ENCODE measurements at places on chromosomes 1 and 21.

GRCh38 chr1:86841116-86841515 is 72.8 kb downstream of the SELENOF start:
- peak; percentile 64 for DNase-seq

DNA sequence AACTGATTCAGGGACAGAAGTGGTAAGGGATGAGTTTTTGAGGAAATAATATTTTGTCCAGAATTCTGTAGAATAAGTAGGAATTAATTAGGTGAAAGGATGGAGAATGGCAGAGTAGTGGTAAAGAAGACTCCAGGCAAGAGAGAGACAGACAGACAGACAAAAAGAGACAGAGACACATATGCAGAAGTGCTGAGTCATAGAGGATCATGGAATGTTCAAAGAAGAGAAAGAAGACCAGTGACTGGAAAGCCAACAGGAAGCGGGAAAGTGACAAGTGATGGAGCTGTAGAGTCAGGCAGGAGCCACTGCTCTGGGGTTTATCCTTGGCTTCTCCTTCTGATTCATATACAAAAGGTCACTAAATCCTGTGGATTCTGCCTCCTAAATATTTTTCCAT is 85.9 kb downstream of the UROD start:
- DNase-seq: peak; percentile 3

DNA sequence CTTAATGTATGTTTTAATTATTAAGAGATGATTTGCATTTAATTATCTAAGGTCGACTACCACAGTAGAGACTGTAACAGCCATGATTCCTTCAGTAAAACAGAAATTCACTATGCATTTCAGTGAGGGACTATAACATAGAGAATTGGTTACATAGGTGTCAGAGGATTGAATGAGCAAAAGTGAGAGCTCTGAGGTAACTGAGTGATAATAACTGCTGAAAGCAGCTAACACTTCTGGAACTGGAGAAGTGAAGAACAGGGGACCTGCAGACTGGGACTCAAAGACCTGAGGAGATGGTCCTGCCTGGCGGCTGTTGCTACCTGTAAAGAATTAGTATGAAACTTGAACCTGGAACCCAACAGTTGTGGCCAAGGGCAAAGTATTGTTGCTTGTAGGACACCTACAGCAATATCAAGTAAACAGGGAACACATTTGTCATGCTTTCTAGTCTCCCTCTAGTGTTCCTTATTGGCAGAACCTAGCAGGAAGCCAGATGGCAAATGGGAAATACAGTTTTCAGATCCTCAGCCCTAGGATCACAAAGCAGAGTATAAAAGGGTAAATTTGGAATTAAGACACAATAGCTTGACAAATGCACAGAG is 110.6 kb downstream of the HS2ST1 start:
- peak; percentile 33 for DNase-seq

DNA sequence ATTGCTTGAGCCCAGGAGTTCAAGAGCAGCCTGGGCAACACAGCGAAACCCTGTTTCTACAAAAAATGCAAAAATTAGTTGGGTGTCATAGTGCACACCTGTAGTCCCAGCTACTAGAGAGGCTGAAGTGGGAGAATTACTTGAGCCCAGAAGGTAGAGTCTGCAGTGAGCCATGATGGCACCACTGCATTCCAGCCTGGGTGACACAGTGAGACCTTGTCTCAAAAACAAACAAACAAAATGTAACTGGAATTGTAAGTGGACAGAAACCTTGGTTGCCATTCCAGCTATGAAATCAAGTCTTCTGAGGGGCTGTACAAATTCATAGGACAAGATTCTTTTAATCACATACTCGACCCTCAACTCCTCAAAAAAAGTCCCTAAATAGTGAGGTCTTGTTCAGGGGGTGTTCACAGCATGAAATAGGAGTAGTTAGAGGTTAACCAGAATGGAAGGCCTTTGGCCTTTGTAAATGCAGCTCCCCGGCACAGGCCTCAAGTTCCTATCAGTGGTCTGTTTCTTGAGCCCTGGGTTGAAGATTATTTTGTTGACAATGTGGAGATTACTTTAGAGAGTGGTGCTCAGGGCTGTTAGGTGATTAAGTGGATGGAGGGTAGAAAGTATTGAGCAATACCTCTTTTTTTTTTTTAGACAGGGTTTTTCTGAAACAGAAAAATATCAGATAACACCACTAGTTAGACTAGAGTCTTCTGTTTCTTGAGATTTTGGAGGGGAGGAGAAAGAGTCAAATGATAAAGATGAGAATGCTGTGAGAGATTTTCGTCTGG is 138.7 kb upstream of the ZNF648 start:
- DNase-seq: no peak

DNA sequence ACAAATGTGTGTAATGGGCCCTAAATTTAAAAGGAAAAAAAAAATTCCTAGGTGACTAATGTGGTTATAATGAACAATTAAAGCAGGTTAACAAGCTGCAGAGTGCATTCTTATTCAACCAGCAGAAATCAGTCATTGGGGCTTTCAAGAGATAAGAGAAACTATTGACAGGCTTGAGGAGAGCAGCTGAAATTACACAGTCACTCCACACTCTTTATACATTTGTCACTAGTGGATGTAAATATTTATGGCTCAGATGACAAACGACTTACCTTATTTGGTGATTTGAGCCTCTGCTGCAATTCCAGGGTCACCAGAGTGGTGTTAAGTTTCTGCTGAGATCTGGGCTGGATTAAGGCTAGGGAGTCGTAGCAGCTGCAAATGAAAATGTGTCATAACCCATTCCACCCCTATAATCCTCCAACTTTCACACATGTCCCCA is 896.3 kb downstream of the TTLL7 start:
- no peak for DNase-seq

DNA sequence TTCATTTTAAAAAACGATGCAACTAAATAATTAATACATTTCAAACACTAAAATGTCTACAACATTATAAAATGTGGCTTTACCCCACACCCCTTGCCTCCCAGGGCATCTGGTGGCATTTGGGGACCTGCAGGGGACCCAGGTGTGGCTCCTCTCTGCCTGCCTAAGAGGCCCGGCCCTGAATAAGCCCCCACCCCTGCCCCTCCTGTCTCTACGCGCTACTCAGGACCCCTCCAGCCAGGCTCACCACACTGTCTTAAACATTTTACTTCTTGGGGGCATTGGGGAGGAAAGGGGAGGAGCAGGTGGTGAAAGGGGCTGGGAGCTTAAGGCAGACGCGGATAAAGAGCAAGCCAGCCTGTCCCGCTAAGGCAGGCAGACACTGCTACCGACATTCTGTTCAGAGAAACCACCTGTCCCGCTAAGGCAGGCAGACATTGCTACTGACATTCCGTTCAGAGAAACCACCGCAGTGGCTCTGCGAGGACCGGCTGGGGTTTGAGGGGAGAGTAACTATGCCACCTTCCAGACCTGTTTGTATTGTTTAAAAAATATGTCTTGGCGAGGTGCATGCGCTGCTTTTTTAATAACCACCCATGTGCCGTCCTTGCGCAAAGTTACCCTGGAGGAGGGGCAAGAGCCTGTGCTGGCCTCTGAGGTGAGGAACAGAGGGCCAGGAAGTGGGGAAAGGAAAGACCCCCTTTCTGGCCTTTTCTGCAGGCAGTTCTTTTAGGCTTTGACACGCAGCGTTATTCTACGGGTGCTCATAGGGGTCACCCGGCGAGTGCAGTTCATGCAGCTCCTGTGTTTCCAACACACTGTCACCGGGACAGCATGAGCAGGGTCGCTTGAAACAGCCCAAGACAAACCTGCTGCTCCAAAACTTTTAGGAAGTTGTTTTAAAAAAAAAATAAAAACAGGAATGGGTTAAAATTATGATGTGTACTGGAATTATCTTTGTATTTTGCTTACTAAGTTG is 51.3 kb upstream of the RIPK4 start:
- DNase-seq: no peak

DNA sequence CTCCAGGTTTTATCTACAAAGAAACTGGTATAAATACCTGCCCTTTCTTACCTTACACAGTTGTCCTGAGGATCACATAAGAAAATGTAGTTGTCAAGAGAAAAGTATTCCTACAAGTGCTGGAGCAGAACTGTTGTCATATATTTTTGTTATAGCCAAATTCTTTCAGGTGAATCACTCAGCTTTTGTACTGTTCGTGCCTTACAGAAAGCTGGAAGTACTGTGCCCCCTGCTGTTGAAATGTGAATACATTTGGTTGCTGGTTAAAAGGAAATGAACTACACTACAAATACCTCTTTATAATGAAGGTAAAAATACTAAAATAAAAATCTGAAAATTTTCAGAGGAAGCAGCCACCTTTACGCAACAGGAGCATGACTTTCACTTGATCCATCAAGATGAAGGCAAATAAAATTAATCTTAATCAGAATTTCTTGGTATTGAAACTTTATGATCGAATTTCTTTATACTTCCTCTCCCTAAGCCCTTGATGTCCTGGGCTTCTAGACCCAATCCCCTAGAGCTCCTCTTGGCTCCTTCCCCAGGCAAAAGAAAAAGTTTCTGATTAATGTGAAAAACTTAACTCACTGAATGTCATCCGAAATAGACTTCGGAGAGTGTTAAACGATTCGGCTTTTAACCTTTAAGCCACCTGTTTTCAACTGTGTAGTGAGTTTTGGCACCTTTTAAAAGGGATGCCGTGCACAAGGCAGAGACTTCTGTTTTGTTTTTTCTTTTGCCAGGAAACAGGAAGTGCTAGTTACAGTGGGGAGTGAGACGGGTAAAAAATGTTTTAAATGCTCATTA is 12.5 kb downstream of the CHML start:
- DNase-seq: peak; percentile 76

- no peak for DNase-seq
These were observed 7.6 kb upstream of the RAP1A start for GRCh38 chr1:111611986-111612385.

GRCh38 chr1:63318201-63318979 is 4.0 kb upstream of the FOXD3 start:
- DNase-seq: no peak

DNA sequence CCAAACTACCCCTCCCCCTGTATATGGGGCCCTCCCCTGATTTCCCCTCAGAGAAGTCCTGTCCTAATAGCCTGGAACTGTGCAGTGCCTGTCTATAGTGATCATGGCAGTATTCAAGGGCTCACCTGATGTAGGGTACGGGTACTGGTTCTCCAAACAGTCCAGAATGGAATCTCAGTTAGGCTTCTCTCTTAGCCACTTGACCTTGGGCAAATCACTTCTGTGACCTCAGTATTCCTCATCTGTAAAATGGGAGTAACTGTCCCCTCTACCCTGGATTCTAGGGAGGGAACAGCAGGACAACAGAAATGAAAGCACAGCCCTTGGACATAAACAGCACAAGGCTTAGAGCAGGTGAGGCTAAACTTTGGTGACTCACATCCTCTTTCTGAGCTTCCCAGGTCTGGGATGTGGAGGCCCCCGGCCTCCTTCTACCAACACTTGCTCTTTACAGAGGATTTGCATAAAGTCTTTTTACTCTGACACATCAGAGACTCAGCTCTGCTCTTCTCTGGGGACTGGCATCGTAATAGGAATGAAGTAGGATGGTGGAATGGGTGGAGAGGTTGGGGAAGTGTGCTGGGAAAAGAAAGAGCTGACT is 20.0 kb upstream of the PDZK1IP1 start:
- DNase-seq: no peak

DNA sequence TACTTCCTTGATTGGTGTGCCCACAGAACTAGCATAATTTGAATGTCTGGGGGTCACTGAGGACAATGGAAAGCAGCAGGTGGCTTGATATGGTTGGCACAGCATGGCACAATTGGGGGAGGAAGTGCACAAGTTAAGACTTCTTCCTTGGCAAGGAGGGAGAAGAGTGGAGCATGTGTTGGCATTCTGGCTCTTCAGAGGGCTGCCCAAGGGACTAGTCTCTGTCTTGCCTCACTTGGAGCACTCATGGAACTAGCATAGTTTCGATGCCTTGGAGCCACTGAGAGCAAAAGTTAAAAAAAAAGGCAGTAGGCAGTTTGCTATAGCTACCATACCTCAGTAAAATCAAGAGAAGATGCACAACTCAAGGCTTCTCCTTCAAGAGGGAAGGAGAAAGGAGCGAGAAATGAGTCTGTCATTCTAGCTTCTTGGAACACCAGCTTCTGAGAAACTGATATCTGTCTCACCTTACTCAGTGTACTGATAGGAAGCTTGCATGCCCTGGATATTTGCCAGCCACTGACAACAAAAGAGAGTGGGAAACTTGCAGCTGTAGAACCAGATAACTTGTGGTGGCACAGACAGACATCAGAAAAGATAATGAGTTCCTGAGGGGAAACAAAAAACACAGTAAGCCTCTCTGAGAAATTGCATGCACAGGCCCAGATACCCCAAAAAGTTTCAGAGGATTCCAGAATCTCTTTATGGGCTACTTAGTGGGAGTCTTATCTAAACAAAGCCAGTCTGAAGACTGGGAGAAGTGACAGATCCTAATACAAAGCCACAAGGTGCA is 207.5 kb upstream of the SAMSN1 start:
- DNase-seq: no peak

GRCh38 chr1:89363638-89364536 is at the start of gene GBP6:
Gene GBP6, plus strand, starts transcription at chr1:89364059. Its CDS starts 4,493 bp downstream, at chr1:89368552.
- DNase-seq: no peak

GRCh38 chr1:15962176-15962575 is 13.7 kb downstream of the ZBTB17 start:
- DNase-seq: no peak

GRCh38 chr1:59417406-59417805 is 120.5 kb downstream of the FGGY start:
- DNase-seq: no peak

DNA sequence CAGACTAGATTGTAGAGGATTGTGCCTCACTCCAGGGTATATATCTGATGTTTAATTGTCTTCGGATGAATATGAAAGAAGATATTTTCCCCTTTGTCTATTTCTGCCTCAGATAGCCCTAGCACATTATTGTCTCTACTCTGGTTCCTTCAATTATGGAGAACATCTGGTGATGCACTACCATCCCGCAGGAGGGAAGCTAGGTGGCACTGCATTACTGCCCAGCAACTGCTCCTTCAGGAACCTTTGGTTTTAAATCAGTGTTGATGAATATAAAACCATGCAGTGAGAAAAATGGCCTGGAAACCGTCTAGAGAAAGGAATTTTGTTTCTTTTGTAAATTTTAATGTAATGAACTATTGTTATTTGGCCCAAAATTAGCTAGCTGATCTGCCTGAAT is 68.5 kb downstream of the GPR88 start:
- DNase-seq: peak; percentile 82

GRCh38 chr1:43402089-43402865 is 12.6 kb downstream of the SZT2 start:
- no peak for DNase-seq

DNA sequence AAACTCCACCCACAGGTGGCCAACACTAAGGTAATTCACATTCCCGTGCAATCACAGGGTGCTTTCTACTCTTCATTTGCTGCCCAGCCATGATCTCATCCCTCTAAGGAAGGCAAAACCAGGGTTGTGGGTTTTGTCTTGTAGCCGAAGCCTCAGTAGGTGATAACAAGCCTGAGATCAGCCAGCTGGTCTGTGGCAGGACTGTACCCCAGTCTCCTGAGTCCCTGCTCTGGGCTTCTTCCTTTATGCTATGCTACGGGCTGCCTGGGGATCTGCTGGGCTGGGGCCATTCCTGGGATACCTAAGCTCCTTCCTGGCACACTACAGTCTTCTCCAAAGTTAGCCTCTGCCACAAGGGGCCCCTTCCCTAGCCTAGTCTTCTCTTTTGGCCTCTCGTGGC is 9.8 kb downstream of the PPFIA4 start:
- DNase-seq: peak; percentile 9
